ENCODE measurements at places on chromosomes 6 and 20.

GRCh38 chr6:43762966-43763695 is 6.9 kb upstream of the VEGFA start:
- peak; percentile 54 for DNase-seq

- DNase-seq: no peak
Observed at GRCh38 chr20:37336369-37337207, 9.4 kb upstream of the SRC start.

DNA sequence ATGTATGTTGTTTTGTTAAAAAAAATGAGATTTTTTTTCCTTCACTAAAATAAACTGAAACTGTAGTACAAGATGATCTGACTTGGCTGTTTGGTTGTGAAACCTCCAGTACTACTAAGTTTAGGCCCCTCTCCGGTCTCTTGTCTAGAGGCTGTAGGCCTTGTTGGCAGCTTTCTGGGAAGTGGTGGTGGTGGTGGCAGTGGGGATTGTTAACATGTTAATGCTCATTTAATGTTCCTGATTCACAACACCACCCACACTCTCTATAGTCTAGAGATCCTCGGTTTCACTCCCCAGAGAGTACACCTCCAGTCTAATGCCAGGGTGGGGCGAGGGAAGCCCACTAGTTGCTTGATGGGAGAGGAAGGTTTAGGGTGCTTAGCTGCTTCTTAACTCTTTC is 24.1 kb downstream of the STK4 start:
- DNase-seq: peak; percentile 40

DNA sequence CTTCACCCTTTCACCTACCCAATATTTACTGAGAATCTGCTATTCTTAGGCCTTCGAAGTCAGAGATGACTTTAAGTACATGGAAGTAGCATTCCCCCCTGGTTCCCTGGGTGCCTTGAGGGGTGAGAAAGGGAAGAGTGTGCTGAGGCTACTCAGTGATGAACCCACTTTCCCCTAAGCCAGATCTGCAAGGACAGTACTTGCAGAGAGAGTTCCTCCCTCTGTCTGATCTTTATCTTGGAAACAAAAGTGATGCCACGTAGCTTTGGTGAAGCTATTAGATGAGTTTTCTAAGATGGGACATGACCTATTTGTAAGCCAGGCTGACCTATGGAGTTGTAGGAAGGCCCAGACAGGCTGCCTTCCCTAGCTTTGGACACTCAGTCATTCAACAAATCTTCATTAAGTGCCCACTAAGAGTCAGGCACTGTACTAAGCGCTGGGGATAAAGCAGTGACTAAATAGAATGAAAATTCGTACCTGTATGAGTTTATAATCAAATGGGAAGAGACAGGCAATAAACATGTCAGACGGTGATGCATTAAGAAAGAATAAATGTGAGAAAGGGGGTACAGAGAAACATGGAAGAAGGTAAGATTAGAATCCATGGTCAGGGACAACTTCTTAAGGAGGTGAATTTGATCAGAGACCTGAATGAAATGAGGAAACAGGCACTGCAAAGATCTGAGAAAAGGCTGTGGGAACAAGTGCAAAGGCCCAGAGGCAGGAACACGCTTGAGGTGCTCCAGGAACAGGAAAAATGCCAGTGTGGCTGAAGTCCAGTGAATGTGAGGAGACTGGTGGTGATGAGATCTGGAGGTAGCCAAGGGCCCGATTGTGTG is 42.2 kb downstream of the BCL2L1 start:
- DNase-seq: no peak

- DNase-seq: no peak
Observed at GRCh38 chr6:109631403-109631802, 59.6 kb downstream of the AK9 start.

DNA sequence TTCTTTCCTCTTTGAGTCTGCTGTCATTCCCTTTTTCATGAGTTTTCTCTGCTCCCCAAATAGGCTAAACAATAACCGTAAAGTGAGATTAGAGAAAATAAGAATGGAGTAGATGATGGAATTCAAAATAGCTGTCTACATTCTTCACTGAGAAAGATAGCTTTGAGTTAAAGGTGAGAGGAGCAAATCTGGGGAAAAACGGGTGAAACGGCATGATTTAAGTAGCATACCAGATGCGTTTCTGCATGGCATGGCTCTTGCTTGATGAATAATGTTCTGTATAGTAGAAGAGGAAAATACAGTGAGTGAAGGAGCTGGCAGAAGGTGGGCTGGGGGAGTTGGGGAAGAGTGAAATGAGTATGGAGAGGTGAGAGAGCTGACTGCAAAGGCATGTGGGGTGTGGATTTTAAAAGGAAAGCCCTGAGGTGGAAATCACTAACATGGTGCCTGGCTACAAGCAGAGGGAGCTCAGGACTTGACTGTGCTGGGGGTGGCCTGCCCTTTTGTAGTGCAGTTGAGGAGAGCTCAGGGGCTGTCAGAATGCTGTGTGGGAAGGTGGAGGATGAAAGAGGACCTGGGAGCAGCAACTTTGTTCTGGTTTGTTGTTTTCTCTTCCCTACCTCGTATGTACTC is 8.8 kb downstream of the BICRAL start:
- DNase-seq: no peak

DNA sequence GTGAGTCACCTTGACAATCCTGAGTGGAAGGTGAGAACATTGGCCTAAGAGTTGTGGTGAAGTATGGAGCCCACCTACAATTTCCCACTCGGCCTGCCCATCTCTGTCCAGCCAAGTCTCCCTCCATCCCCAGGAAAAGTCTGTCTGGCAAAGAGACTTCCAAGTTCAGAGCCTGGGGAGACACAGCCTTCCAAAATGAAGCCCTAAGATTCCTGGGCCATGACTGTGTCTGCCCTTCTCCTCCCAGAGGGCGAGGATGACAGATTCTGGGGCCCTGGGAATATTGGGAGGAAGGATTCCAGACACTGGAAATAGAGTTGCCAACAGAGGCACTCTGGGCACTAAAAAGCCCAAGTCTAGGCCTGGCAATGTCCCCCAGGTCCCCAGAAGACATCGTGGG is 176.8 kb downstream of the NFATC2 start:
- peak; percentile 94 for DNase-seq

DNA sequence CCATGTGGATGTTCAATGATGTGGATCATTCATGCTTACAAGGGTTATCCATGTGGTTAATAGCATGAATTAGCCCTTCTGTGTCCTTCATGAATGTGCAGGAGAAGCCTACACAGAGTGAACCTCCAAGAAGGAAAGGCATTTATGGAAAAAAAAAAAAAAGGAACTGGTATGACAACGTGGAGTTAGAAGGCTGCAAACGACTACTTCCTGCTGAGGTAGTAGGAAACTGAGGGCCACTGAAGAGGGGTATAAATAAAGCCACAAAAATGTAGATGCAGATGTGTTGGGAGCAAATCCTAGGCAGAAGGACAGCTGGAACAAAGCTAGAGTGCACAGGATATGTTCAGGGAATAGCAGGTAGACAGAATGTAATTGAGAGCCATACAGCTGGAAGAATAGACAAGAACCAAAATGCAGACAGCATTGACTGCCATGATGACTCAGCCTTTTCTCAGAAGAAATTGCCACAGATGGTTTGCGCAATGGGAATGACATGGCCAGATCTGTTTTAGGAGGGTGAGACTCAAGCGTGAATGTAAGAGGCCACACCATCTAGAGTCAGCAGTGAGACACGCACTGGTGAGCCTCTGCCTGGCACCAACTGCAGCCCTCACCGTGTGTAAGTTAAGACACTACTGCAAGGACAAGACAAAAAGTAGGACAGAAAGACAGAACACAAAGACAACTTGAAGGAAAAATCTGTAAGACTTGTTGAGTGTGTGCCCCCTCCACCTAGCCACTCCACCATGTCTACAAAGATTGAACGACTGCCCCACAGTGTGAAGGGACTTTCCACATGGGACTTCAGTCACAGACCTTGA is 79.8 kb downstream of the KIF13A start:
- DNase-seq: peak; percentile 99

DNA sequence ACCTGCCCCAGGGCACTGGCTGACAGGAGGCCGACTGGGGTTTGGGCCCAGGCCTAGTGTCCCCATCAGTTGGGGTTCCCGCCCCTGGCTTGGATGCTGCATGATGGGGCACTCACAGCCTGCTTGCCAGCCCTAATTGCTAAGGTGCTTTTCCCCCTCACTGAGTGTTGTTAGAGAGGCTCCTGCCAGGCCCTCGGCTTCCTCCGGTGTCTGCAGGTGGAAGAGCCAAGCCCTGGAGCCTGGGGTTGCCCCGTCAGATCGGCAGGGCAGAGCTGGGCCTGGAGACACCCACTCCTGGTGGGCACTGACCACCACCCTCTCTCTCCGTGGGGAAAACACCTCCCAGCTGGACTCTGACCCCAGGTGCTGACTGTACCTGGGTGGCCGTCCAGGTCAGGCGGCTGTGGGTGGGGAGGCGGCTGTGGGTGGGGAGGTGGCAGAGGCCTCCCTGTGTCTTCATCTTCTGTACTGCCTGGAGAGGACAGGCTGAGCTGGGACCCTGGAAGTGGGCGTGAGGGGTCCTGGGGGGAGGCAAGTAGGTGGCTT is 6.0 kb upstream of the CABLES2 start:
- no peak for DNase-seq

DNA sequence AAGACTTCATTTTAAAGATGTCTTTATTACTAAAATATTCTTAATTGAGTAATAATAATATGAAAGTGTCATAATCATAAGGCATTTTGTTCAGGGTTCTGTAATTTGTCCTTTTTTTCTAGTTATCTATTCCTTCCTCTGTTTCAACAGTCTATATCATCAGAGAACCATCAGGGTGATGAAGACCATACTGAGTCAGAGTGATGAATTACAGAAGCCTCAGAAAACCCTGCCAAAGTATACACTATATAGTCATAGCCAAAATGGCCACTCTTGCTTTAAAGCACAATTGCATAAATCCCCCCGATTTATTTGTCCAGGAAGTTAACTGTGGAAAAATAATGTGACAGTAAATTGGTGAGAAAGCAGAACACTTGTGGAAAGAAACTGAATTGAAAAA is 735.0 kb downstream of the EPHA7 start:
- DNase-seq: no peak

DNA sequence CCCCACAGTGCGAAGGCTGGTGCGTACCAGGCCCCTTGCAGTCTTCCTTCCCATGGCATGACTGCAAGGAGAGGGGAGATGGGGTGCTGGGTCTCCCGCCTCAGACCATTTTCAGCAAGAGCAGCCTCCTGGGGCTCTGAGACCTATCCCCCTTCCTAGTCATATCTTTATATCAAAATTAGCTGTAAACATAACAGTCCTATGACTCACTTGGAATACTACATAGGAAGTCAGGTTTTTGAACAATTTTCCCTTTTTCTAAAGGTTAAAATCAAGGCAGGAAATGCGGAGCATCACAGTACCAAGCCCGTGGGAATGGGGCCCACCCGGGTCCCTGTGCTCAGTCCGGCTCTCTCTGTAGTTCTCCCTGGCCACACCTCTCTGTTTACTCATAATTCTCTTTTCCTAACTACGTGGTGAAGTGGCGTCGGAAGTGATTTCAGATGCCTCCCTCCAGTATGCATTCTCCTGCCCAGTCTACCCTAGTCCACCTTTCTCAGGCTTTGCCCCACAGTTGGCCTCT is 109.8 kb upstream of the TMEM170B start:
- DNase-seq: no peak

DNA sequence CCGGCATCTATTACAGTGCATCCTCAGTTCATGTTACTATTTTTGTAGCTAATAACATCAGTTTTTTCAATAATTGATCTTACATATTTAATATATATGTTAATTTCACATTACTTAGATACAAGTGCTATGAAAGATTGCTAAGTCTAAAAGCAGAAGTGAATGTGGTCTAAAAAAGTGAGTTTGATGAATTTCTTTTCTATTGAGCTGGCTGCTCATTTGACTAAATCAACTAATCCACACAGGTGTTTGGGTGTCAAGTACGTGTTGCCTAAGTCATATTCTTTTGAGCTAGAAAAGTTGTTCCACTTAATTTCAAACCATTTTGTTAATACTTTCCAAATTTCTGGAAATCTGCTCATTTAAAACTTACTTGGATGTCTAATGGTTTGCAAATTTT is 46.6 kb upstream of the EZR start:
- no peak for DNase-seq

DNA sequence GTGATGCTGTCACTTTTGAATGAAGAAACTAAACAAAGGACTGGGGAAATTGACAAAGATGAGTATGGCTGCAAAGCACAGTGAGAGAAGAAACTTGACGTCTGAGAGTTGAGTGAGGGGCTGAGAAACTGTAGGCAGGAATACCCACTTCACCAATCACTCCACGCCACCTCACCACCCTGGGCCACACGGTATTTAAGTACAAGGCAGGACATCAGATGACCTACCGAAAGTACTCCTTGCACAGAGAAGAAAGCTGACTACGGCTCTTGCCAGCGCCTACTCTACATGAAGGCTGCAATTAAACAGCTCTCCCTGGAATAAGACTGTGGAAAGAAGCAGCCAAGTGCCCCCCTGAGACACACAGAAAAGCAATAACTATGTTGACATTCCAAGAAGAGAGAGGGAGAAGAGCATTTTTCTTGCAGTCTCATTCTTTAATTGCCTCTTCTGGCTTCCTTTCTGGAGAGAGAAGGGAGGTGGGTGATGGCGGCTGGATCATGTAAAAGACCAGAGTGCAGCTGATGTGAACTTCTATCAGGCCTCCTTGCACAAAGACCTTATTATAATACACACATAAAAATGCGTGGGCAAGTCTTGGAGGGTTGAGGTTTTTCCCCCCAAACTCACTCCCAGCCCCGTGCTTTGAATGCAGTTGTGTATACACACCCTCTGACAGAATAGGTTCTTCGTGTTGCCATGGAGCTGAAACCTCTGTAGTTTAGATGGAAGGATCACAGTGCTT is 44.6 kb downstream of the HIVEP2 start:
- no peak for DNase-seq

DNA sequence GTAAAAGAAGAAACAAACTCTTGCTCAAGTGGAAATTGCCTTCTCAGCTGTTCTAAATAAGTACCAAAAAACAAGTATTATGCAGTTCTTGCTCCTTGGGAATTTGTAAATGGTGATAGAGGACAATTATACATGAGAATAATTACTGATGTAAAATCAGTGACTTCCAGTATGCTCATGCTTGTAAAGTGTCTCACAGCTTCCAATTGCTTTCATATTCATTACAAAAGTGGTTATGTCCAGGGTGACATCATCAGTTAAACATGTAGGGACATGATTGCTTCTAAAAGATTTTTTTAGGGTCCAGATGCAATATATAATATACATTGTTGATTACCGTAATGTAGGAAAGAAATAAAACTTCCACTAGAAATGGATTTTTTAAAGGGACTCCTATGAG is 122.8 kb upstream of the B3GAT2 start:
- peak; percentile 23 for DNase-seq

DNA sequence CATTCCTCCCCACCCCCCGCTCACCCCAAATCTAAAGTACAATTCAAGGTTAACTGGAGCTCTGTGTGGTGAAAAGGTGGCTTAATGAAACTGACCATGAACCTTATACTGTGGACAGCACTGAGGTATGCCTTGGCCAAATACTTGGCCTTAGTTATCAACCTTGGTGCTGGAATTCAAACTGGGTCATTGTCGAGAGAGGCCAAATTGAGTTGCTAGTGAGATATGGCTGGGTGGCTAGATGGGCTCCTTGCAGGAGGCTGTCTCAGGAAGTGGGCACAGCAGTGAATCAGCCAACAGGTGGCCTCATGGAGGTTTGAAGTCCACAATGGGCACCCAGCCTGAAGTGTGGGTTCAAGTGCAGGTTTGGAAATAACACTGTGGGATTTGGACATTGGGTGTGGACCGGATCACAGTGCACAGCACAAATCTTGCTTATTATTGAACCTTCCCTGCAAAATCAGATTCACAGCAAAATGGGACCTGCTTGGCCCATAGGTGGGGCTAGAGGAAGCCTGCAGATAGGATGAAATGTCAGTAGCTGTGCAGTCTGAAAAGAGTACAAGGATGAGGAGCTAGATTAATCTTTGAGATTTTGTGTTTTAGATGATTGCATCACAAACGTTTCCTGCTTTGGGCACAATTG is 5.6 kb upstream of the BTBD3 start:
- peak; percentile 33 for DNase-seq

Measured in fibroblast of the aortic adventitia (primary cell).